Ovary (tissue), 10 donors: ENCODE measurements at places on chromosomes 3 and 15. TPM values are rescaled to one million over a fixed set of nuclear protein-coding genes. Genes with fewer than 3 reads are reported as not detected.

The RAD51 gene
- total RNA-seq: not detected

- no peak overlapping the region for H3K27ac ChIP-seq
- H3K4me3 ChIP-seq: no peak overlapping the region
- H3K27me3 ChIP-seq: no peaks in the 10 kb centered on the region
- H3K36me3 ChIP-seq: no peaks in the 10 kb centered on the region
- DNase-seq: no peak
- peaks cover 8% of the 10 kb centered on the region for H3K4me1 ChIP-seq
These were observed 7.4 kb downstream of the PDE8A start for GRCh38 chr15:84988909-84989644.

- H3K27ac ChIP-seq: no peak overlapping the region
- H3K36me3 ChIP-seq: no peaks in the 10 kb centered on the region
- no peaks in the 10 kb centered on the region for H3K27me3 ChIP-seq
- H3K4me3 ChIP-seq: no peak overlapping the region
These were observed 80.6 kb downstream of the NCEH1 start for GRCh38 chr3:172630316-172630715.

DNA sequence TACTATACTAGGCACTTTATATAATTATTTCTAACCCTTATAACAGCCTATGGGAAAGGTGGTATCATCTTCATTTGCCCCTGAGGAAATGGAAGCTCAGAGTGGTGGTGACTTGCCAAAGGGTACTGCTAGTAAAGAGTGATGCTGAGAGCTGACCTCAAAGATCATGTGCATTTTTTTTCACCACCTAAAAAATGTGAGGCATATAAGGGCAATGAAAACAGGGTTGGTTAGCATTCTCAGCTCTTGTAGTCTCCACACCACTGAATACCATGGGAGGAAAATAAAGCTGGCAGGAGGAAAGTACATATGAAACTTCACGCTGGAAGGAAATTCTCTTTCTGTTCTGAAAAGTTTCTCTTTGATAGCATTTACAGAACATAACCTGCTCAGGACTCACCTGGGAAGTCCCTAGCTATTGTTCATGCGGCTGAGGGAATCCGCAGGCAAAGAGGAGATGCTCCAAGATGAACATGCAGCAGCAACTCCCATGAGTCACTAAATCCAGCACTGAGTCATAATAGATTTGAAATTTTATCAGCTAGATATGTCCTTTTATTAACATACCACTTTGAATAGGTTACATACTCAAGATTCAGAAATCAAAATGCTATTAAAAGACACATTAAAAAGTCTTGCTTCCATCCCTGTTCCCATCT is 17.3 kb downstream of the FAIM start:
- no peak overlapping the region for H3K27ac ChIP-seq
- no peak overlapping the region for H3K4me3 ChIP-seq
- H3K4me1 ChIP-seq: no peaks in the 10 kb centered on the region
- no peak for DNase-seq
- H3K36me3 ChIP-seq: no peaks in the 10 kb centered on the region

DNA sequence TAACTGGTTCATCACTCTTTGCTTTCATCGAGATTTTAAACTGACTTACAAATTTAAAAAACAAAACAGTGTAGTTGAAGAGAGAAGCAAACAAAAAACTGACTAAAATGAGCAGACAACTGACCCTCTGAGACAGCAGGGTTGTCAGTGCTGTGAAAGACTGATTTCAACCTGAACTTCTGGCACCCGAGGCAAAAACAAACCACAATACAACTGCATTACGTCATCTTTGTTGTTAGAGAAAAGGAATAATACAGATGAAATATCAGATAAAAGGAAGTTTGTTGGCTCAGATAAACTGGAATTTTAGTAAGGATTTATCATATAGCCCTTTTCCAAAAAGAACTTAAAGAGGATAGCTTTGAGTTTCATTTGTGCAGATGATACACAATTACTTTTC is 51.1 kb downstream of the PARP15 start:
- no peak for DNase-seq
- H3K27me3 ChIP-seq: no peaks in the 10 kb centered on the region
- no peaks in the 10 kb centered on the region for H3K4me1 ChIP-seq
- H3K27ac ChIP-seq: no peak overlapping the region
- H3K4me3 ChIP-seq: no peak overlapping the region

DNA sequence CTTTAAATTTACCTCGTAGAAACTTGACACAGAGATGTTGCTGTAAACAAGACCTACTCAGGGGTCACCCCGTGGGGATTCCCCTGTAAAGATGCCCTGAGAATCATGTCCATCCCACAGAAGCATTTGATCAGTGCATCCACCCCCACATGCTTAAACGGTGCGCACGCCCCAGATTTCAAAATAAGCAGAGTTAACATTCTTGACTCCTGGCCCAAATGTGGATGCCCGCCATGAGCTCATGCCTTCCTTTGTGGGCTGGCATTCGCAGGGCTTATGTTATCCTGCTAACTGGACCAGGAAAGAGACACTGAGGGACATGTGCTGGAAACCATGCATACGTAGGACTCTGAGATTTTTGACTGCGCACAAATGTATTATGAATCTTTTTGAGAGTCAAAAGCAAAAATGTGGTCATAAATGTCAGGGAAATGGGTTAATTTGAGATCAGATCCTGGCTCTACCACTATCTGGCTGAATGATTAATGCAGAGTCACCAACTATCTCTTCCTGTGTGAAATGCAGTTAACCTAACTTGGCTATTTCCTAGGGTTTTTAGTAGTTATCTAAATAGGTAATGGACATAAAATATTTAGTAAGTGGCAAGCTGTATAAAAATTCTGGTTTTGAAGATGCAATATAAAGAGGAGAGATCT is 9.1 kb upstream of the TP63 start:
- no peaks in the 10 kb centered on the region for H3K36me3 ChIP-seq
- DNase-seq: no peak
- no peak overlapping the region for H3K27ac ChIP-seq
- no peaks in the 10 kb centered on the region for H3K27me3 ChIP-seq
- no peak overlapping the region for H3K4me3 ChIP-seq
